ENCODE measurements at places on chromosomes 2 and 18.
A peak's percentile ranks its signal among the peaks of the same experiment; 100 is the strongest.

DNA sequence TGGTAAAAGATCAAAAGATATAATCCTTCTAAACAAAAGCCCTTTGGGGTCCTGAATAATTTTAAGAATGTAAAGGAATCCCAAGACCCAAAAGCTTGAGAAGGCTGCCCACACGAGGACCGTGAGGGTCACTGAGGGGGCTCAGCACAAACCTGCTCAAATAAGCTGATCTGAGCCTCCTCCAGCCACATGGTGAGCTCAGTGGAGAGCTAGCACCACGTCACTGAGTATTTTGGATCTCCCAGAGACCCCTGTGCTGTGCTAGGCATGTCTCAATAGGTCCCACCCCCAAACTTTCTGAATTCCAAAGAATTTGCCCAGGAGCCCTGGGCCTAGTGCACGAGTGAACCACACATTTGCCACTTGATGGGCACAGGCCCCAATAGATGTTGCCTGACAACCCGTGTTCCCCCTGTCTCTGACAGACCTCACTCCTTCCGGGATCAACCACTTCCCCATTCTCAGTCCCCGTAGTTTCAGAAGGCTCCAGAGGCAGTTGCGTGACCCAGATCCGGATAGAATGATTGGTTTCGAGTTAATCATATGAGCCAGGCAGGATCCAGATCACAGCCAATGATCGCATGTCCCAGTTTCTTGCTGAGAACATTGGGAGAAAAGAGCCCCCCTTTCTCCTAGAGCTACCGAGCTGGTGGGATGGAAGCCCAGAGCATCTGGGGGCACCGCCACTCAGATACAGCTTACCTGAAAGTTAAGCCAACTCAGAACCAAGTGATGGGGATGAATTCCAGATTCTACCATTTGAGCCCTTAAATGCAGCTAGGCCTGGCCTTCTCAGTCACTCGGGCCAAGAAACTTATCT lies 203.8 kb downstream of the TNS1 start:
- no peak for DNase-seq

- DNase-seq = no peak
Measured at GRCh38 chr2:53636596-53636995, 131.0 kb upstream of the CHAC2 start.

DNA sequence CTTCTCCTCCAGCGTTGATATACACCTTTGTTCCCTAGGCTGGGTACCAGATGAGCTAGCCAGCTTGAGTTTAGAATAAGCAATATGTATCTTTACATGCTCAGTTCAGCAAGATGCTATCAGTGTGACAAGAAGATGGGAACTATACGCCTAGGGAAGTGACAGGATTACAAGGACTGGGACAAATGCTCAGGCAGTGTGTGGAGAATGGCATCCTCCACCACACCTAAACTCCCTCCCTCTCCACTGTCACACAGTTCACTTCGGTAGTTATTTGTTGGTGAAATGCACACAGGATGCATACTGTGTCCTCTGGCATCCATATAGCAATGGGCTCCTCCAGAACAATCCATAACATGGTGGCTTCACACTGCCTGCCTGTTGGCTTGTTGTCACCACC lies 7.7 kb downstream of the STAT1 start:
- DNase-seq = no peak

DNA sequence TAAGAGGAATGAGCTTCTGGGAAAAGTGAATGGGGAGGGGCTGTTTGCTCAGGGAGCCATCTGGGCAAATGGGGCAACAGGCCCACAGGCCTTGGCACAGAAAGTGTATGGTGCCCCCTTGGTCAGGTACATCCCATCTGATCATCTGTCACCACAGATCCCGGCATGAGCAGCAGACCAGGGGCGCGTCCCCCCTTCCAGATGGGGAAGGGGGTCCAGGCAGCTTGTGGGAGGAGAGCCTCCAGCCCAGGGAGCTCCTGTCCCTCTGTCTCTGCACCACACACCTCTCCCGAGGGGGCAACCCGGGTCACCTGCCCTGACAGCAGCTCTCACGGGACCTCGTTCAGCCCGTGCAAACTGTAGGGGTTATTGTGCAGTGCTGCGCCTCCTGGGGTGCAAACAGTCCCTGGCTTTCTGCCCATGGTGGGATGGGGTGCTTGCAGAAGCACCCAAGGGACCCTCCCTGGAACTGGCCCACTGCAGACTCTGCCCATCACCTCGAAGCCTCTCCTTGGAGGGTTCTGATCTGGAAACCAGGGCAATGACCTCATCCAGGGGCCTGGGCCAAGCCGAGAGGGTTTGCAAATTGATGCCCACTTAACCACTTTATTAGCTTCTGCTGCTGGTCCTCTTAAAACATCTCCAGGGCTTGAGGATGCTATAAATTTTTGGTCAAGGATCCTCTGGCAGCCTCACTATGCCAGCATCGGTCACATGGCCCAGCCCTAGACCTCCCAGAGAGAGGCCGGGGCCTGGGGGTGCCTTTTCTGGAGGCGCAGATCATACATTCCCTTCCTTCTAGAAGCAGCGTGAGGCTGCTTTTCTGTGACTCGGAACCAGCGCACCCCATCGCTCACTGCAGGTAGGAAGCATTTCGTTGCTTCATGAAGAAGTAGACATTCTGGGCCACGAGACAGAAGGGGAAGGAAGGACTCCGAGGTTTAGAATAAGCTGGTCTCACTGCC lies 7.6 kb upstream of the BOK start:
- DNase-seq = no peak

DNA sequence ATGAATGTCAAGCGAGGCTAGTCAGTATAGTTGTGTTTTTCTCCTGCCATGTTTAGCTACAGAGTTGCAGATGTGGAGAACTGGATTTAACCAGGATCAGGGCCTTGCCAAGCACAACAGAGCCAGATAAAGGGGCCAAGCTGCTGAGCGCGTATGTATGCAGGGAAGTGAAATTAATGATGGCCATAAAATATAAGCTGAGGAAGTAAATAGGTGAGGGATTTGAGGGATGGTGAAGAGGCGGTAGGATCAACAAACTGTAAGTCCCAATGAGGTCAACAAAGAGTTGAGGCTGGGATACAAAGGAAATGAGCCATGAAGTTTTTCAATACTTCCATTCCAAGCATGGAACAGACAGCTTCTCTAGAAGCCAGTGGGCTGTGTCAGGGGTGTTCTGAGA lies 10.6 kb downstream of the LRP2 start:
- no peak for DNase-seq

- DNase-seq = peak; percentile 11
Measured at GRCh38 chr2:24984912-24985311, 13.2 kb upstream of the DNAJC27 start.

DNA sequence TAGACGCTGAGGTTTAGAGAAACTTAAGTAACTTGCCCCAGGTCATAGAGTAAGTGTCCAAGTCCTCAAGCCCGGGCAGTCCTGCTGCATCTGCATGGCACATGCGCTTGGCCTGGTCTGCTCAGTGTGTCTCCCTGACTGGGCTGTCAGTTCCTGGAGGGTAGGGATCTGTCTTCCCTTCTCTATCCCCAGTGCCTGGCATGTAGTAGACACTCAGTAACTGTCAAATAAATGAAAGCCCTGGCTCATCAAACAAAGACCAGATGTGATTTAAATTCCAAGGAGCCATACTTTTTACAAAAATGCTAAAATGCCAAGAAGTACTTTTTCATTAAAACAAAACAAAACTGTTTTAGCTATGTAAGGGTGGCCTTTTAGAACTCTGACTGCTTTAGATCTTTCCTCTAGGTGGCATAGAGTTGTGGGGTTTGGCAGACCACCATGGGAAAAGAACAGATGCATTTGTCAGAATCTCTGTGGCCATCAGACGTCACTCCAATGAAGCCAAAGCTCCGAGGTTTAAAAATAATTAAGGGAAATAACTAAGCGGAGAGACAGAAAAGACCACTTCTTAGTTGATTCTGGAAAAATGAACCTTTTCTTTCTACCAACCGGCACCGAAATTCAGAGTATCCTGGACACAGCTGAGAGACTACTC lies 34.0 kb downstream of the EPAS1 start:
- DNase-seq = peak; percentile 54

GRCh38 chr2:239772721-239773120 lies 252.4 kb downstream of the NDUFA10 start:
- no peak for DNase-seq

DNA sequence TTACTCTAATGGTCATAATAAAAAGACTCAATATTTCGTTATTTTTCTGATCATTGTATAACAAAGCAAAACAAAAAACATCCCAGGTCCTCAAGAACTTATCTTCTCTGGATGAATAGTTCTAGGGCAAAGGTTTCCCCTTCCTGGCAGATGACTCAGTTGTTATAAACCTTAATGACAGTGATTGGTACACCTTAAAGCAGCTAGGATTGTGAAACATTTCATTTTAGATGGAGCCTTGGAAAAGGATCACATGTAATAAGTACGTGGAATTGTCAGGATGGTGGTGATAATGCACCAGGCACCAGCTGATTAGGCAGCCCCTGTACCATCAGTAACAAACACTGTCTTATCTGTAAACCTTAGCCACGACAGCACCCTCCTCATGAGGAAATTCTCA lies 47.2 kb downstream of the MEP1B start:
- DNase-seq = no peak

- peak; percentile 57 for DNase-seq
Measured at GRCh38 chr2:236964291-236964690, 121.4 kb upstream of the COPS8 start.

DNA sequence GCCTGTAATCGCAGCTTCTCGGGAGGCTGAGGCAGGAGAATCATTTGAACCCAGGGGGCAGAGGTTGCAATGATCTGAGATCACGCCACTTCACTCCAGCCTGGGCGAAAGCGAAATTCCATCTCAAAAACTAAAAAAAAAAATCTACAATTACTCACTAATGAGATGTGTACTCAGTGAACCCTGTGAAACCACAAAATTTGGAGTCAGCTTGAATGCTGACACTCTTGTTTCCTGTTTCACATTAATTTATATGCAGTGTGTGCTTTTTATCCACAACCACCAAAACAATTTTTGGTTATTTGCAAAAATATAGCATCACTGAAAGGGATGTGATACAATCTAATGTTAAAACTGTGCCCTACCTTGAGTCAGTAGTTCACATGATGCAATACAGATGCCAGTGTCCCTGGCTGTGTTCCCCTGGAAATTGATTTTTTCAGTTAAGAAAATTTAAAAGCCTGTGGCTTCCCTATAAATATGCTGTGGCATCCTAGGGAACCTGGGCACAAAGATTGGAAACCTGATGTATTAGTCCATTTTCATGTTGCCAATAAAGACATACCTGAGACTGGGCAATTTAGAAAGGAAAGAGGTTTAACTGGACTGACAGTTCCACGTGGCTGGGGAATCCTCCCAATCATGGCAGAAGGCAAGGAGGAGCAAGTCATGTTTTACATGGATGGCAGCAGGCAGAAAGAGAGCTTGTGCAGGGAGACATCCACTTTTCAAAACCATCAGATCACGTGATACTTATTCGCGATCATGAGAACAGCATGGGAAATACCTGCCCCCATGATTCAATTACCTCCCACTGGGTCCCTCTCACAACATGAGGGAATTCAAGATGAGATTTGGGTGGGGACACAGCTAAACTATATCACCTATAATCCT lies 337.5 kb upstream of the NT5C1B start:
- peak; percentile 23 for DNase-seq

- peak; percentile 73 for DNase-seq
Measured at GRCh38 chr2:101520246-101520645, 45.3 kb upstream of the RFX8 start.

- no peak for DNase-seq
Measured at GRCh38 chr2:42636934-42637333, 68.5 kb downstream of the MTA3 start.

- no peak for DNase-seq
Measured at GRCh38 chr2:169478745-169479256, 493 bp upstream of the BBS5 start.

DNA sequence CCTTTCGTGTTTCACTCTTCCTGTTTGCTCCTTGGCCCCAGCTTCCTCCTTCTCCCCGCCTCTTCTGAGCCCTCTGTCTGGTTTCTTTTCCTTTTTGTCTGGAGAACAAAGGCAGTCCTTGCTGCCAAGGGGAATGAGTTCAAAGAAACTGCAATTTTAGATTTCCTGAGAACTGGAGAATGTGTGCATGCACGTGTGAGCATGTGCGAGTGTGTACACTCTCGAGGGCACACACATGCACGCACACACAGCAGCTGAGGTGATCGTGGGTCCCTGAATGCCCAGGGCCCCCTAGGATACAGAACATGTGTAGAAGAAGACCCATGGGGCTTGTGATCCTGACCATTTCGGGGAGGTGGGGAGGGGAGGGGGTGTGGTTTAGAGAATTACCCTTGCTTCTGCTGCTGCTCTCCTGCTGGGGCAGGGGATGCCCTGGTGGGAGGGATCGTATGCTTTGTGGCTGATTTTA lies 151.8 kb downstream of the DYSF start:
- no peak for DNase-seq

DNA sequence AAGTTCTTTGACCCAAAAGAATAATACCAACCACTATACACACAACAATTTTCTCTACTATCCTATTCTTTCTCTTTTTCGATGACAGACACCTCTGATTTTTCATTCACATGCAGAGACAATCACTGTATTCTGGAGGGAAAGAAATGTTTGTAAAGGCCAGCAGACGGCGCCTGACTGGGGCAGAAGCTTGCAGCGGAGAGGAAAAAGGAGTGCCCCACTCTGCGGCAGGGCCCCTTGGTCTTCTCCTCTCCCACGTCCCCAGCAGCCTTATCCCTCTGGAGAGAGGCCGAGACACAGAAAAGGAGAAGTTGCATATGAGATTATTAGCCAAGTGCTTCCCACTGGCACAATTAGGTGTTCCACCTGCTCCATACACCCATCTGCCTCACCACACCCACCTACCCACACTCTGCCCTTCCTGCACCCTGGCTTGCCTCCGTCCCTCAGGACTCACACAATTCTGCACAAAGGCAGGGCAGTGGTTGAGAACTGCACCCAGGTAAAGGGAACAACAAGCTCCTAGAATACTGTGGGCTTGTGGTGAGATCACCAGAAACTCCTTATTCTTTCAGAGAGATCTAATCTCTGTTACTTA lies 687.3 kb downstream of the NRXN1 start:
- DNase-seq = no peak

DNA sequence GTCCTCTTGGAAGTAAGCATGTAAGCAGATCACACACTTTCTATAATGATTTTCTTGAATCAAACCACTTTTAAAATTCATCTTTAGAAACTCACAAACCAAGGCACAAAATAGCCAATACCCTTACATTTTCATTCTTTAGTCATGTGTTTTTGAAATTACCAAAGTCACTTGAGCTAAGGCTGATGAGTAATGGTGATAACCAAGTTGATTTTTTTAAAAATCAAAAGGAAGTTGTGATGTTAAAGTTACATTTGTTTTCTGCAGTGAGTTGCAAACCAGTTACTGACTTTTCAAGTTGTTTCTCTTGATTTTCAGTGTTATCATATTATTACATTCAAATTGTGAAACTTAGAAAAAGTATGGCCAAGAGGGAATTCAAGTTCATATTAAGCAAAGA lies 21.5 kb upstream of the IL18RAP start:
- DNase-seq = no peak

GRCh38 chr2:96409081-96409819 lies 73.7 kb downstream of the NCAPH start:
- peak; percentile 4 for DNase-seq

GRCh38 chr2:96103187-96103601 lies 13.2 kb downstream of the ADRA2B start:
- DNase-seq = no peak

- DNase-seq = peak; percentile 1
Measured at GRCh38 chr2:41137031-41137430, 685.1 kb upstream of the SLC8A1 start.

GRCh38 chr2:217733461-217733860 lies 269.3 kb downstream of the TNS1 start:
- no peak for DNase-seq

- peak; percentile 47 for DNase-seq
Measured at GRCh38 chr2:191836853-191837769, 9.8 kb downstream of the CAVIN2 start.

- DNase-seq = no peak
Measured at GRCh38 chr18:58867281-58867961, 2.7 kb downstream of the ZNF532 start.

Measured in fibroblast of mammary gland (primary cell).